NCI-H2081 (cell line): ENCODE measurements at places on chromosomes 3 and 15.

DNA sequence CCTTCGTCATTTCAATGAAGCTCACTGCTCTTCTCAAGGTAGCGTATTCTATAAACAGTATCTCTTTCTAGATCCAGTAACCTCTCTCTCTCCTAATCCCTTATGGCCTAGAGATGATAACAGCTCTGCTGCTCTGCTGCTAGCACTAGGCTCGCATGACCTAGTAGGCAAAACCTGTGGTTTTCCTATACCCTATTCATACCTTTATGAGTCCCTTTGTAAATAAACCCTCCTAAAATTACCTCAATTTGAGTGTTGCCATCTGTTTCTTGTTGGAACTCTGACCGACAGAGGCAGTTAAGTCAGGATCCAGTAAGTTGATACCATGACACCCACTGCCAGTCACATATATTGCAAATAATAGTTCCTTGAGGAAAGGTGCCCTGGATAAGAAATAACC, 7.3 kb downstream of the CCDC14 start:
- peak; percentile 23 for DNase-seq

- no peak for DNase-seq
Measured at GRCh38 chr3:150365132-150365604, 42.9 kb upstream of the TSC22D2 start.

DNA sequence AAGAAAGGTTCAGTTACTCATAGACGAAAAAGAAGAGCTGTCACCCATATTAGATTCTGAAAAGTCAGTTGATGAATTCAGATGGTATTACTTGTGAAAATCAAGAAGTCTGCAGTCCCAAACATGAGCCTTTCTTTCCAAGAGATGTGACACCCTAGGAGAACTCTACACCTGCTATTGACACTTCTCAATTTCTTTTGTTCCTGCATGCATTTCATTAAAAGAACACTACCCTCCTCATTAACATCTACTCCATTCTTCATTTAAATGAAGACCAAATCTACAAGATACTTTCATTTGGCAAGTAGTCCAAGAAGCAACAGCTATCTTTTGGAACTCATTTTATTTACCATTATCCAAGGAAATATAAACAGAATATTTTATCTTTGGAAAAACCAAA, 6.6 kb downstream of the GABRB3 start:
- no peak for DNase-seq

GRCh38 chr15:55590788-55591187, 2.6 kb upstream of the PYGO1 start:
- DNase-seq, result no peak

DNA sequence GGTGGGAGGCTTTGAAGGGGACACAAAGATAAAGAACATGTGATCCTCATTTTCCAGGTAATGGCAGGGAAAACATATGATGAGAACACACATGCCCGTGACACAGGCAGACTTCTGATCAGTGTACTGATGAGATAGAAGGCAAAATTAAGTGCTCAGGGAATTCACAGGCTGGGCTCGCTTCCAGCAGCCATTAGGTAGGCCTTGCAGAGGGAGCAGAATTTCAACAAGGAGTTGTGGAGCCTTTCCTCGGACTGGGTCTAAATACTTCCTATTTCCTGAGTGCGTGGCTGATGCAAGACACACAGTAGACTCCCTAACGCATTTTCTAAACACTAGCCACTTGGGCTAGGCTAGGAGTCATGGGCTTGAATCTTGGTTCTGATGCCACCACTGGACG, 74.0 kb upstream of the ETV5 start:
- no peak for DNase-seq

- no peak for DNase-seq
Measured at GRCh38 chr3:44136421-44136820, 105.3 kb upstream of the TOPAZ1 start.

DNA sequence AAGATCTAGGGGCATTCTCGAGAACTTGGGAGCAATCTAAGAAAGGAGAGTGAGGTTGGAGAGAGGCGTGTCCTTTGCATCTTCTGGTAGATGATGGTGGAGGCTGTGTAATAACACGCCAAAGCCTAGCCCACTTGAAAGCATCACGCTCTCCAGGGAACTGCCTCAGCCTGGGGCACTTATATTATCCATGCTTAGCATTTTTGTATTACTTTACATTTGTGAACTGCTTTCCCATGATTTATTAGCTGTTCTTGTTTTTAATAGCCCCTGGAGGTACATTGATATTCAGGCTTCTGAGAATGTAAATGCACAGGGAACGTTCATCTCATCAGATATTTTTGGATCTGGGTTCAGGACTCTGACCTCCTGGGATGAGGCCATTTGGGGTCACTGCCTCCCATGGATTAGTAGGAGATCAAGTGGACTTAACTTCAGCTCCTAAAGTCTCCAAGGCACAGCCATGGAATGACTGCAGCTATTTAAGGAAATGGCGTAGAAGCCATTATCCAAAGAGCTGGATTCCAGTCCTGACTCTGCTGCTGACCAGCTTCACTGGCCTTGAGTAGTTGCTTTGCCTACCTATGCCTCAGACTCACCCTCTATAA, 124.9 kb downstream of the LPP start:
- DNase-seq, result no peak

GRCh38 chr15:84595660-84596059, 5.1 kb upstream of the ZSCAN2 start:
- DNase-seq, result no peak

DNA sequence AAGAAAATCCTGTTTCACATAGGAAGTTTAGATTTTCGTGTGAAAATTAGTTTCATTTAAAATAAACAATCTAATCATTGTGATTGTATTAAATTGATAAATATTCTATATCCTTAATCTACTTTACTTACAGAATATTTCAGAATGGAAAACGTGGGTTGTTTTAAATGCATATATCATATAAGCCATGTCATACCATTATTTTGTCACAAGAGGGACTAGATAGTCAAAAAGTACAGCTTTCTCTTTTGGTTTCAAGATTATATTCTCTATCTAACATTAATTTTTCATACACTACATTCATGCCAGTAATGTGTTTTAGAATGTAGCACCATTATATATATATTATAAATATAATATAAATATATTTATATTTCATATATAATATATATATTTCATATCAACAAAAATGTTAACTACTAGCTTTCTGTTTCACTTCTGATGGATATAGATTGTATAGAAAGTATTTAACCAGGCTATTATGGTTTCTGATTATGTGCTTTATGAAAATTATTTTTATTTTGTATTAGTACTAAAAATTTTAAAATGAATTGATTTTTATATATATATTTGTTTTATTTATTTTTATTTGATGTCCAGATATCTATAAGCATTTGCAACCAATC, 45.3 kb downstream of the OSTN start:
- DNase-seq, result no peak

- DNase-seq, result no peak
Measured at GRCh38 chr15:25707656-25708365, 155.3 kb downstream of the ATP10A start.

- peak; percentile 27 for DNase-seq
Measured at GRCh38 chr15:93948726-93949125, 282.6 kb upstream of the MCTP2 start.

DNA sequence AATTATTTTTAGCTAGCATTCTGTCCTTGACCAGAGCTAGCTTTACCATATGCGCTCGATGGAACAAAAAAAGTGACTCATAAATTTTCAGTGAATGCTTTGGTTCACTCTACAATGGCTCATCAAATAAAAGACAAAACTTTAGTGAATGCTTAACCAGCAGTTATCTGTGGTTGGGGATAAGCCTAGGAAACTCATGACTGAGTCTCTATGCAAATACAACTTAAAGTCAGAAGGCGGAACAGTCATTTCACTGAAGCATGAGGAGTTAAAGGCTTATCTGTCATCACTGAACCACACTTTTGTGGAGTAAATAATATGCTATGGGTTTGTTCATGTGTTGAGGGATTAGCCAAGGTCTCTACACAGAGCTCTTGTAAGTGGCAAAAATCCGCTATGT, 308.4 kb downstream of the SQOR start:
- no peak for DNase-seq

GRCh38 chr3:80533553-80533952, 765.8 kb upstream of the ROBO1 start:
- DNase-seq, result no peak

DNA sequence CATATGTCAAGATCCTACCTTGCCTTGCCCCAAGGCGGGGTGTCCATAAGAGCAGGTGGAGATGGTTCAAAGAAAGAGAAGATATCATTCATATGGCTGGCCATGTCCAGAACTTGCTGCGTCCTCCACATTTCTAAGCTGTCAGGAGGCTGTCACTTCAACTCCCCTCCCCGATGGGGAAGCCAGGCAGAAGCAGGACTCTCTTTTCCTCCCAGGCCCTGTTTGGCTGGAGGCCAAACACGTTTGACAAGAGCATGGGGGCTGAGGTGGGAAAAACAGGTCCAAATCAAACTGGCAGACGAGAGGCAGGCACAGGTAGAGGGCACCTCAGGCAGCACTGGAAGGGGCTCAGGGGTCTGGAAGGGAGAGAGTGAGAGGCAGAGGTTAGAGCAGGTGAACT, 37.7 kb downstream of the MESD start:
- DNase-seq, result no peak

DNA sequence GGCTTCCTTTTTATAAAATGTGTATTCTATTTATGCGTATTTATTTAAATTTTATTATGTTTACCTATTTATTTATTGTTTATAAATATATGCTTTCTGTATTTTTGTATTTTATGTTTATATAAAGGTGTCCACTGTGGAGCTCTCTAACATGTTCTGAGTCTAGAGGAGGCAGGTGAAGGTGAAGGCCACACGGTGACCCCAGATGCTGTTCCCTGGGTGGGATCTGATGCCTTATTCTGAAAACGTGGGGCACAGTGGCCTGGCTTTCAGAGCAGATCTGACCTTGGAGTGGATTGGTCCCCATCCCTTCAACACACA, 104.7 kb upstream of the SLC7A14 start:
- DNase-seq, result no peak

GRCh38 chr3:186896006-186896405, 34.3 kb upstream of the ST6GAL1 start:
- no peak for DNase-seq

DNA sequence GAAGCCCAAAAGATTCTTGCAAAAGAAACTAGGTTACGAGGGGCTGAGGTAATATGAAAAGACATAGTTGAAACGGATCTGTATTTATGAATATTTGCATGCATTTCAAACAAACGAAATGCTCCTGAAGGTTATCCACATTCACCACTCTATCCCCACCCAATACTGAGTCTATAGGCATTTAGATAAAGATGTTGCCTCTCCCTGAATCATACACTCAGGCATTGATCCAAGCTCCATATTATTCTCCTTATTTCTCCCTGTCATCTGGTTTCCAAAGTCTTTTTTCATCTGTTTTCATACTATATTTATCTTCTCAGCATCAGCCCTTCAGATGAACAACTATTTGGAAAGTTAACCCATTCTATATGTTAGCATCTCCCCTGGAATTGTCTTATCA, 492.5 kb upstream of the TGFBR2 start:
- no peak for DNase-seq

- no peak for DNase-seq
Measured at GRCh38 chr3:11624161-11624560, 19.6 kb downstream of the VGLL4 start.

DNA sequence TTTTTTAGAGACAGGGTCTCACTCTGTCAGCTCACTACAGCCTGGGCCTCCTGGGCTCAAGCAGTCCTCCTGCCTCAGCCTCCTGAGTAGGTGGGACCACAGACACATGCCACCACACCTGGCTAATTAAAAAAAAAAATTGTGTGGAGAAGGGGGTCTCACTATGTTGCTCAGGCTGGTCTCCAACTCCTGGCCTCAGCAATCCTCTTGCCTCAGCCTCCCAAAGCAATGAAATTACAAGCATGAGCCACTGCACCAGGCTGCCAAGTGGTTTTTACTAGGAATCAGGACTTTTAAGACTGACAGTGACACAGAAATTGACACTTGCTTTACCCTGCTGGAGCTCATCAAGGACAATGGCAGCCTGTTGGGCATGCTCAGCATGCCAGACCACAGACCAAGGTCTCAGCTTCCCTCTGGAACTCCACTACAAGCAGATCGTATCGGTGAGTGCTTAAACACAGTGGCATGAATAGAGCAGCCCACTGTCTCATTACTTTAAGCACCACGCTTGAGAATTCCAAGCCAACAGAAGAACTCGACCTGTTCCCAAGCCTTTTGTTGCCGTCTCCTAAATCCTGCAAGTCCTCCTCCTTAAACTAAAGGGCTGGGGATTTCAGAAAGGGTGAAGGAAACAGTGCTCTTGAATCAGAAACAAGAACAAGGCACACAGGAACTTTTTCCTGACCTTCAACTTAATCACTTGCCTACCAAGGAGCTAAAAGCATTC, 41.4 kb downstream of the EOMES start:
- DNase-seq, result no peak

DNA sequence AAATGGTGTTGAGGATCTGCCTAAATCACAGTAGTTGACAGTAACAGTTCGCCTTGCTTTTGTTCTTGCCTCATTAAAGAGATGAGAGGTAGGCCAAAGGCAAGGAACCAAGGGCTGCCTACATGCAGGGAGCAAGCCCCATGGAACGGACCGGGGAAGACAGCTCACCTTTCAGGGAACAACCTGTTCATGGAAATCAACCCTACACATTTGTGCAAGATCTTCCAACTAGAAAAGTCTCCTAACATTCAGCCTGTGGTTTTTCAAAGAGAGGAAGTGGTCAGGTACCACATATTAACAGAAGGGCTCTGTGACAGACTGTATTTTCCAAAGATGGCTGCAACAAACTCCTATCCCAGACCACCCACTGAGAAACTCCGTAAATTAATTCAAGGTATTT, 1031.8 kb upstream of the NR2F2 start:
- no peak for DNase-seq

- no peak for DNase-seq
Measured at GRCh38 chr3:18740631-18741583, 315.8 kb upstream of the SATB1 start.

- no peak for DNase-seq
Measured at GRCh38 chr3:54641226-54642014, 286.4 kb downstream of the LRTM1 start.

GRCh38 chr3:31802981-31803740, 177.9 kb downstream of the OSBPL10 start:
- no peak for DNase-seq

DNA sequence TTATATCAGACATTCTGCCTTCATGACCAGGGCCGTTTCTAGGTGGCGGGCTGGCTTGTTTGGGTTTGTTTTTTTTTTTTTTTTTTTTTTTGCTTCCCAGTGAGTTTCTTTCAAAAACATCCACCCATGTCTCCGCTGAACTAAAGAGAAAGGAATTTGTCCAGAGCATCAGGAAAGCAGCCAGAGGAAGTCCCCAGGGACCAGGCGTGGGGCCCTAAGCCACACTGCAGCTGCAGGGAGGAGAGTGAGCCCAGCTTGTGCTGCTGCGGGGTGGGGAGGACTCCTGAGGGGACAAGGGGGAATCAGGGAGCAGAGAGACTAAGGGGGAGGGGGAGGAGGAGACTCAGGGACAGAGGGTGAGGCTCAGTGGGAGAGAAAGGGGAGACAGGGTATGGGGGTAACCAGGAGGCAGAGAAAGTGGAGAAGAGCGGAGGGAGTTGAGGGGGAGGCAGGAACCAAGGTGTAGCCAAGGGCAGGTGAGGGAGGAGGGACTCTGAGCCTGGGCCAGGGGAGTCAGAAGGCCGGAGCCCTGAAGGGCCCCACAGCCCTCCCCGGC, 49.5 kb downstream of the CYP11A1 start:
- peak; percentile 89 for DNase-seq

- DNase-seq, result no peak
Measured at GRCh38 chr15:48609486-48609885, 36.0 kb downstream of the FBN1 start.
